ENCODE measurements at places on chromosomes 3 and 15. TPM values are rescaled to one million over a fixed set of nuclear protein-coding genes. Genes with fewer than 3 reads are reported as not detected.
A peak's percentile ranks its signal among the peaks of the same experiment; 100 is the strongest.

Gene SKIL
- 44.7 TPM for polyA plus RNA-seq

GRCh38 chr3:97187771-97188170 is 373.4 kb downstream of the EPHA6 start:
- no peak for DNase-seq

GRCh38 chr3:18238746-18239331 is 186.3 kb downstream of the SATB1 start:
- DNase-seq: no peak

- no peak for DNase-seq
Observed at GRCh38 chr3:16426029-16426400, 87.5 kb downstream of the RFTN1 start.

- no peak for DNase-seq
Observed at GRCh38 chr3:143145906-143146305, 26.3 kb downstream of the CHST2 start.

Gene SLCO2A1
- 16.8 TPM for polyA plus RNA-seq

Gene HRG
- 1.9 TPM for polyA plus RNA-seq

GRCh38 chr3:100254168-100254777 is 6.5 kb upstream of the TBC1D23 start:
- peak; percentile 25 for DNase-seq

DNA sequence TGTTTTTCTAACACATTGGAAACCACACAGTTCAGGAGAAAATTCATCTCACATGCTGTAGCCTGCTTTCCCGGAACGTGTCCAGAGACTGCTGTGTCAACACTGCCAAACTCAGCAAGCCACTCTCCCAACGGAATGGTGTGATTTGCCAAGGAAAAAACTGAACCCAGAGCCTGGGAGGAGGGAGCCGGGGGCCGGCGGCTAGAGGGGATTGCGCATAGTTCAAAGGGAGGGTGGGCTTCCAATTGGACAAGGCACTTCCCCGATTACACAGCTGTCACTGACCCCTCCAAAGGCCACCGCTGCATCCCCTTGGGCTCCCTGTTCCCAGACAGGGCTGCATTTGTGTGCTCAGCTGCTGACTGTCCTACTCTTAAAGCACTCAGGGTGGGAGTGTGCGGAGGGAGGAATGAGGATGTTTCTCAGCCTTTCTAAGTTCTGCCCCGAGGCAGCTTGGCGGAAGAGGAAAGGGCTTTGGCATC is 256.2 kb downstream of the ZNF621 start:
- DNase-seq: peak; percentile 20

DNA sequence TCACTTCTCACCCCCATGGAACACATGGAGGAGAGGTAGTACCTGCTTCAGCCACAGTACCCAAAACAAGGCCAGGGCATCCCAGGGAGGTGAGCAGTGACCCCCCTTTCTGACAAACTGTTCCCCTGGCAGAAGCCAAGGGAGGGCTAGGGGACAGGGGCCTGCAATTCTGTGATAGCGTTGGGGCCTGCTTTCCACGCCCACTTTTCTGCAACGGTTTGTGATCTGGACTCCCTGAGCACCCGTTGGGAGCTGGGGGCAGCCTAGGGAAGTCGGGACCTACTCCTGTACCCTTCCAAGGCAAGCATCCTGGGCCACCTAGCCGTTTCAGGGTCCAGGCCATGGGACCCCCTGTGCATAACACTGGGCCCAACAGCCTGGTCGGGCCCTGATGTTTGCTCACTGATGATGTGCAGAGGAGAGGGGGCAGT is 996 bp upstream of the DNAJA4 start:
- DNase-seq: no peak

- no peak for DNase-seq
Observed at GRCh38 chr15:39667382-39668127, 86.7 kb downstream of the THBS1 start.

Gene ZDHHC23
- 13.8 TPM for polyA plus RNA-seq

- no peak for DNase-seq
Observed at GRCh38 chr15:101240358-101240757, 11.5 kb downstream of the CHSY1 start.
